ENCODE measurements at places on chromosomes 1 and 21.

DNA sequence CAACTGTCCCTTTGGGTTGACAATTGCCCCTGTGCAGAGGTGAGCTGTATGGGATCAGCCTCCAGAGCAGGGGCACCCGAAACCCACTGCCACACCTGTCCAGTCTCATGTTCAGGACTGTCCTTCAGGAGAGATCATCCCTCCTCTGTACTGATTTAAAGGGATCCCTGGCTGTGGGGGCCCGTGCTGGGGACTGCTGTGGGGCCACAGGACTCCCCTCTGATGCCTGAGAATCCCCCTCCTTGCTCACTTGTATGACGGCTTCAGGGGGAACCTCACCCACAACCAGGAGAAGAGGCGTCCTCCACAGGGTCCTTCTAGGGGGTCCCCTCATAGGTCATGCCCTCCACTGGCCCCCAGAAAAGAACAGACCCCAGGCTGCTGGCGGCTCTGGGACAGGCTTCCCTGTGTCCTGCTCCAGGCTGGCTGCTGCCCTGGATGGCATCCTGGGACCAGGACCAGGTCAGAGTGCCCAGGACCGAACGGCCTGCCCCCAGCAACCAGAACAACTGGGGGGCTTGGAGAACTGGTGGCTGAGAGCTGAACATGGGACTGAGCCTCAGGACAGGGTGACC, 77.5 kb upstream of the ACTRT2 start:
- no peak for DNase-seq

GRCh38 chr1:218390618-218391017, 45.5 kb downstream of the TGFB2 start:
- DNase-seq = peak; percentile 25

DNA sequence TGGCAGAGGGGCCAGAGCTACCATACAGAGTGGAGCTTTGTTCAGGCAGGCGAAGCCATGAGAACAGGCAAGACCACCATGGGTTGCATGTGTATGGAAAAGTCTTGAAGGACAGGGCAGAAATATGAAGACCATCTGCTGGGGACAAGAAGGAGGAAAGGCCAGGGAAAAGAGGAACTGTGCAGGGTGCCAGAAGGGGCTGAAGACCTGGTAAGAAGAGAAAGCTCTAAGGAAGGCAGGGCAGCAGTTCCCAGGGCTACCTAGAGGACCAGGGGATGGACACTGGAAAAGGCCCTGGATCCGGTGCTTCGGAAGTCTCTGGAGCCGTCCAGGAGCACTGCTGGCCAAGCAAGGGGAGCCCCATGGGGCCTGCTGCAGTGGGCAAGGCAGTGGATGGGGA, 43.4 kb downstream of the PKP1 start:
- DNase-seq = no peak

- no peak for DNase-seq
Measured at GRCh38 chr1:76657623-76658022, 209.7 kb upstream of the ST6GALNAC5 start.

DNA sequence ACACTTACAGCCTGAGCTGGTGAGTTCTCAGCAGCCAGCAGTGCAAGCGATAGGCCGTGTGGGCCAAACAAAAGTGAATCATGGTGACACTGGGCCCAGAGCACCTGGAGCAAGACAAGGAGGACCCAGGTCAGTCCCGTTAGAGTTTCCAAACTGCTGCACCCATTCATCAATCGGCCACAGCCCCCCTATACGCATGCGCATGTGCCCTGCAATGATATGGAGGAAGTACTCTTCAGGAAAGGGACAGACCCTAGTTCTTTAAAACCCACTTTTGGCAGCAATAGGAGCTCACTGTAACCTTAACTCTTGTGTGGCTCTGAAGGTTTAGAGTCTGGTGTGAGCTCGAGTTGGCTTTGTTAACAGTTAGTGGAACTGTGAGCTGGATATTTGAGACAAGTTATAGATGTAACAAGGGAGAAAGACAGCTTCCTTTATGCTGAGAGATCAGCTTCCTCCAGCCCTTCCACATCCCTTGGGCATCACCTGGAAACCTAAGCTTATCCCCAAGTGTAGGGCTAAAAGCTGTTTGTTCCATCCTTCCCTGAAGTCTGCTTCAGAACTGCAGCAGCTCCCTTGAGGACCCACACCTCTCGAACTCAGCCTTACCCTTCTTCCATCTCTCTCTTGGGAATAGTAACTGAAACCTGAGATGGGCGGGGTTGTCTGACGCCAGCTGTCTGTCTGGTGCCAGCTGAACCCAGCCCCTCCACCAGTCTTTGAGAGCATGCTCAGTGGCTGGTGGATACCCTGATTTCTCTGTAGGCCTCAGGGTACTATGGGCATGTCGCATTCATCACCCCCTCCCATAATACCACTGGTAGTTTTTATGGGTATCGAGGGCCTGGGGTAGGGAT, 17.7 kb downstream of the NMNAT1 start:
- peak; percentile 20 for DNase-seq

DNA sequence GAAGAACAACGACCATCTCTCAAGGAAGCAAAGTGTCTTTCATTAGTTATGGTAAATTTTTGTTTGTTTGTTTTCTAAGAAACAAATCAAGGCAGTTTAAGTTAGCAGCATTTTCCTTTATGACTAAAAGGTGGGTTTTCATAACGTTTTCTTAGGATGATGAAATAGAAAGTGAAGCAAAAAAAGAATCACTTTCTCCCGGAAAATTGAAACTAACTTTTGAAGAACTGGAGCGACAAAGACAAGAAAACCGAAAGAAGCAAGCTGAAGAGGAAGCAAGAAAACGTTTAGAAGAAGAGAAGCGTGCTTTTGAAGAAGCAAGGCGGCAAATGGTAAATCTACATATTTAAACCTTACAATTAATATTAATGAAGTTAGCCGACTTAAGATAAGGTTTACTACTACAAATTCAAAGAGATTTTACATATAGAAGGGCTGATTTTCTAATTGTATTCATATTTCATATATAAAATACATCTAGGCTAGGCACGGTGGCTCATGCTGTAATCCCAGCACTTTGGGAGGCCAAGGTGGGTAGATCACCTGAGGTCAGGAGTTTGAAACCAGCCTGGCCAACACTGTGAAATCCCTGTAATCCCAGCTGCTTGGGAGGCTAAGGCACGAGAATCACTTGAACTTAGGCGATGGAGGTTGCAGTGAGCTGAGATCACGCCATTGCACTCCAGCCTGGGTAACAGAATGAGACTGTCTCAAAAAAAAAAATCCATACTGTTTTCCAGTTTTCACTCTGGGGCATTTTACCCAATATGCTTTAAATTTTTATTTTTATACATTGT, 38.3 kb downstream of the NEXN start:
- DNase-seq = no peak

- peak; percentile 38 for DNase-seq
Measured at GRCh38 chr1:54671985-54672608, 30.5 kb downstream of the MROH7 start.

DNA sequence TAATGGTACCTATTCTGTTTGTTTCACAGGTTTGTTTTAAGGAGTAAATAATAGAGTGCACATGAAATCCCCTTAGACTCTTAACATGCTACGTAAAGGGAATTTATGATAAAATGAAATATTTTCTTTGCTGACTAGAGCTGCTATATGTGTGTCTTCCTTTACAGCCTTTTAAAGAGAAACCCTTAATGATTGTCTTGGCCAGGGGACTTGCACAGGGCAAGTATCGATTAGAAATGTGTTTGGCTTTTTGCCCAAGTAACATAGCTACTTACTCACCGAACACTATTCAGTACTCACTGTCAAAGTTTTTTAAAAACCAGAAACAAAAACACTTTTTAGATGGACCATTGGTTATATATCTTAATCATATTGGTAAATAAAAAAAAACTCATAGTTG, 71.3 kb upstream of the KIAA1614 start:
- DNase-seq = peak; percentile 18

GRCh38 chr1:91650764-91651163, 150.1 kb downstream of the CDC7 start:
- DNase-seq = peak; percentile 97

DNA sequence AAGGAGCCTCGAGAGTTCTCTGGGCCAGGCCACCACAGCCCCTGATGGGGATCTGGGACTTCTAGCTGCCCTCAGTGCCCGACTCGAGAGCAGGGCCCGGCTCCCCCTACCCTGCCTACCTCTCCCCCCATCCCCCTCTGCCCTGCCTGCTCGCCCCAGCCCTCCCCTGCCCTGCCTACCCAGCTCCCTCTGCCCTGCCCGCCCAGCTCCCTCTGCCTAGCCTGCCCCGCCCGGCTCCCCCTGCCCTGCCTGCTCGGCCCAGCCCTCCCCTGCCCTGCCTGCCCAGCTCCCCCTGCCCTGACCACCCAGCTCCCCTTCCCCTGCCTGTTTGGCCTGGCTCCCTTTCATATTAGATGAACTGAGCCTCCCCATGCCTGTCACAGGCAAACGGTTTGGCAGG, 117.4 kb upstream of the TMEM51 start:
- no peak for DNase-seq

DNA sequence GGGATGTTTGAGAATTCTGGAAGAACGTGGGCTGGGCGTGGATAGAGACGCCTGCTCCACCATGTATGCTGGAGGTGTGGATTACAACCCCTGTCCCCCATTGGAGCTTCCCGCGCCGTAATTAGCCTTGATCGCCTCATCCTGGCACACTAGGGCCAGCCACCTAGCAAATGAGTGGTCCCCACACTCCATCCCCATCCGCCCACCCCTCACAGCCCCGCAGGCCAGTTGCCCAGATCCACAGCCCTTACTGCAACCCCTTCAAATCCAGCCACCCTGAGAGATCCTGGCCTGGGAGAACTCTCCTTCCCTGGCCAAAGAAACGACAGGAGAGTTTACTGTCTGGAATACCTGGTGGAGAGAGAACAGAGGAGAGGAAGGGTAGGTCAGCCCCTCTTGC, 375 bp upstream of the GJA4 start:
- no peak for DNase-seq

DNA sequence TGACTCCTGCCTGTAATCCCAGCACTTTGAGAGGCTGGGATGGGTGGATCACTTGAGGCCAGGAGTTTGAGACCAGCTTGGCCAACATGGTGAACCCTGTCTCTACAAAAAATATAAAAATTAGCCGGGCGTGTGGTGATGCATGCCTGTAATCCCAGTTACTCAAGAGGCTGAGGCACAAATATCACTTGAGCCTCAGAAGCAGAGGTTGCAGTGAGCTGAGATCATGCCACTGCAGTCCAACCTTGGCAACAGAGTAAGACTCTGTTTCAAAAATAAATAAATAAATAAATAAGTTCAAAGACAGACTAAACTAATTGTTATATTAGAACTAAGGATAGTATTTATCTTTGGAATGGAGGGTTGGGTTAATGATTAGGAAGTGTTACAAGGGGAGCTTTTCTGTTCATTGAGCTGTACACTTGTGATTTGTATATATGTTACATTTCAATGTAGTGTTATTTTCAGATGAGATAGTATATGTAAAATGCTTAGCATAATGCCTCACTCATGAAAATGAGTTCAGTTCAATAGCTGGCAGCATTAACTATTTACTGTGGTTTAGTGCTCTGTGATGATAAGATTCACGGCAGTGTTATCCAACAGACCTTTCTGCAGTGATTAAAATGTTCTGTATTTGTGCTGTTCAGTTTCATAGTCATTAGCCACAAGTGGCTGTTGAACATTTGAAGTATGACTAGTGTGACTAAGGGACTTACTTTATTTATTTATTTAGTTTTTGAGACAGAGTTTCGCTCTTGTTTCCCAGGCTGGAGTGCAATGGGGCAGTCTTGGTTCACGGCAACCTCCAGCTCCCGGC, 47.7 kb downstream of the OSBPL9 start:
- DNase-seq = peak; percentile 69

GRCh38 chr1:22289307-22289995, 146.6 kb upstream of the WNT4 start:
- no peak for DNase-seq

- no peak for DNase-seq
Measured at GRCh38 chr1:150970808-150971582, 3.6 kb downstream of the CERS2 start.

- peak; percentile 98 for DNase-seq
Measured at GRCh38 chr1:67060811-67061218, 6.9 kb upstream of the SLC35D1 start.

Measured in fibroblast of upper back skin (primary cell).